T follicular helper cell (primary cell): ENCODE measurements at places on chromosomes 6 and 20.

DNA sequence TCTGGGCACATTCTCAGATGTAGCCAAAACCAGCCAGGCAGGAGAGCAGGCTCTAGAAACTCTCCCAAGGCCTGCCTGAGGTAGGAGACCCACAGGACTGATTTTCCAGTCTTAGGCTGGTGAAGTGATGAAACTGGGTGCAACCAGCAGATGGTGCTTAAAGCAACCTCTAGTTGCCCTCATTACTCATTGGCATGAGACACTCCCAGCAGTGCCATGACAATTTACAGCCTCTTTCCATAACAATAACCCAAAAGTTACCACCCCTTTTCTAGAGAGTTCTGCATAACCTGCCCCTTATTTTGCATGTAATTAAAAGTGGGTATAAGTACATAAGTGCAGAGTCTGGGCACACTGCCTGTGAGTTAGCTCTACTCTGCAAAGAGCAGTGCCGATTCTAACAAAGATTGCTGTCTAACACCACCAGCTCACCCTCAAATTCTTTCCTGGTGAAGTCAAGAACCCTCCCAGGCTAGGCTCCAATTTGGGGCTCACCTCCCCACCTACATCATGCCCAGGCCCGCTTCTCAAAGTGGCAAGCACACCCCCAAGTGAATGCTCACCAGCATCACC, 14.4 kb upstream of the GPR6 start:
- no peak for DNase-seq

DNA sequence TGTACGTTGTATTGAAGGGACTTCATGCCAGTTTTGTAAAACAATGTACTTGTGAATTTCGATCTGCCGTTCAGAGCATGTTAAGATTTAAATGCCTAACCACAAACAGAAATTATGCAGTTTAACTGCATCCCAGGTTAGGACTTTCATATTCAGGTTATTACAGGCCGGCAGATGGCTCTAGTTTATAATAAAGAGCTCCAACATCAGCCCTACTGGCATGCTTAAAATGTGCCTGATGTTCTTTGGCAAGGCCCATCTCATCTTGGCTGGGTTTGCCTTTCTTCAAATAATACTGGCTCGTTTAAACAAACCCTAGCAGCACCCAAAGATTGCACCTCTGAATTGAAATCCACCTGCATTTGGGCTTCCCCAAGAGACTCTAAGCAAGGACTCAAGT, 169.3 kb upstream of the RIN2 start:
- DNase-seq: no peak

- DNase-seq: no peak
Measured at GRCh38 chr6:52496631-52497030, 76.5 kb downstream of the EFHC1 start.

- DNase-seq: no peak
Measured at GRCh38 chr20:20251836-20252235, 116.1 kb upstream of the INSM1 start.

GRCh38 chr6:91281901-91282300, 695.0 kb upstream of the MAP3K7 start:
- no peak for DNase-seq

- no peak for DNase-seq
Measured at GRCh38 chr6:138586638-138587037, 87.3 kb upstream of the NHSL1 start.

DNA sequence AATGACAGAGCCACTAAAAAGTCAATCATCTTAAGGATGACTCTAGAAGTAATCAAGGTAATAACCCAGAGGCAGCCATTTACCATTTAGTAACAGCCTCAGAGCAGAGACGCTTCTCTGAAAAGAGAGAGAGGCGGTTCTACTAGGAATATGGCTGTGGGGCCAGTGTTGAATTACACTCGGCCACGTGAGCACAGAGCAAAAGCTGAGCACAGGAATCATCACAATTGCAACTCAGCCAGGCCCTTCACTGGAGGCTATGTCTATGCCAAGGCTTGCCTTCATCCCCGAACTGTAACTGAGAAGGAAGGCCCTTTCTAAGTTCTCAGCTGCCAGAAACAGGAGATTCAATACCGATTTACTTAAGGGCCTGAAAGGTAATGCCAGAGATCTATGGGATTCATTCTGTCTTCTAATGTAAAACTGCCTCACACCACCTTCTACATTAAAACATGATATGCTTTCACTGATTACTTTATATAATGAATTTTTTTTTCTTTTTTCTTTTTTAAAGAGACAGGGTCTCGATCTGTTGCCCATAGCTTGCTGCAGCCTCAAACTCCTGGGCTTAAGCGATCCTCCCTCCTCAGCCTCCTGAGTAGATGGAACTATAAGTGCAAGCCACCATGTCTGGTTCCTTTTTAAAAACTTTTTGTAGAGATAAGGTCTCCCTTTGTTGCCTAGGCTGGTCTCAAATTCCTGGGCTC, 67.6 kb downstream of the NUDT3 start:
- no peak for DNase-seq

GRCh38 chr6:48048451-48049146, 62.4 kb downstream of the PTCHD4 start:
- no peak for DNase-seq

- no peak for DNase-seq
Measured at GRCh38 chr20:40677343-40677924, 11.6 kb downstream of the MAFB start.

DNA sequence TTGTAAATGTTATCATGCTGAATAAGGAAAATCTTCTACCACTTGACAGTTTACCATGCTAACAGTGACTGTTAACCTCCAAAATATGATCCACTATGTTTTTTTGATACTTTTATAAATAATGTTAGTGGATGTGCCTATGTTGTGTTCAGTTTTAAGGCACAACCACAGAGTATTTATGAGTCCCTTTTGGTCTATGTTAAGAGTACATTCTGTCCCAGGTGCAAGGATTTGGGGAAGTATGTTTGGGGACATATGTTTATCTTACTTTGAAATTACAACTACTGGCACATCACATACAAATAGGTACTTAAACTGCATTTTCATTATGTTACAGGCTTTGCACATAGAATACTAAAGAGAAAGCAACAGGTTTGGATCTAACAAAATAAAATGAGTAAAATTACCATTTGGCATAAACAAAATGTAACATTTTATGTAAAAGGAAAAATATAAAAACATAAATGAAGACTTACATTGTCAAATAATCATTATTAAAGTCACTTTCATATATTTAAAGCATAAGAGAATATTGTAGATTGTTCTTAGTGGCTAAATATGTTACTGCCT, 71.2 kb downstream of the SESN1 start:
- DNase-seq: no peak

DNA sequence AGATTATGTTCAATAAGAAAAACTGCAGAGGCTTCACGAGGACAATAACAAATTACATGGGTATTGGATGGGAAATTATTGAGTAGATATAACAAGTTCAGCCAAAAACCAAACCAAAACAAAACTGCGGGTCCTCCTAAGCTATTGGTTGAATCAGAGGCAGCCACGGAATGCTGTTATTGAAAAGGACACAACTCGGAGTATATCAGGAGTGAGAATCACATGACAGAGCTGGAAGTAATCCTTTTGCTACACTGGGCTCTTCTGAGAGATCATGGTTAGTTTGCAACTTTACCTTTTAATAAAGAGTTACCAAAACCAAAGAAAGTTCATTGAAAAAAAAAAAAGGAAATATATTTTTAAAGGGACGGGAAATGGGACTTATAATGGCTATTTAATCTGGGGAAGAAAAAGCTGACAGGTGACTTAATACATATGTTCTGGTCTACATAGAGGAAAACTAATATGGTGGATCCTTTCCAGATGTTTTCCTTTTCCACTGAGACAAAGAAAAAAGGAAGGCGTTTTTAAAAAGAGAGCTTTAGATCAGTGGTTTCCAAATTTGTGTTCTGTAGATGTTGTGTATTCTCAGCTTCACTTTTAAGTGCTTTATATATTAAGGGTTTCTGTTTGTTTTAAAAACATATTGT, 6.9 kb upstream of the CITED2 start:
- no peak for DNase-seq

DNA sequence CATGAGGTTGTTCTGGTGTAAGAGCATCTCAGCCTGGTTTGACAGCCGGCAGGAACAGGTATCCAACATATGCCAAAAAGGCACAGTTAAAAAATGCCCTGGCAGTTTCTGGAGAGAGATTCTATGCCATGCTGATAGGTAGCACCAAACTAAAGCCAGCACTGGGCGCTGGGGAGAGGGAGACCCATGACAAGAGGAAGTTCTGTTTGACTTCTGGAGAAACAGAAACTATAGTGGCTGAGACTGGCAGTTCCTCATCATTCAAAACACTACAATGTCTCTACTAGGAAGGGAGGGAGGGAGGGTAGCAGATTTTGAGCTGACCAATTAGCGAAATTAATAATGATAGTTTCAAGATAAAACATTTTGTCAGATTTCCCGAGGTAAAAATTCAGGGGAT, 174.1 kb downstream of the ADAT2 start:
- DNase-seq: no peak

GRCh38 chr6:111741177-111741952, 131.9 kb downstream of the FYN start:
- DNase-seq: no peak

DNA sequence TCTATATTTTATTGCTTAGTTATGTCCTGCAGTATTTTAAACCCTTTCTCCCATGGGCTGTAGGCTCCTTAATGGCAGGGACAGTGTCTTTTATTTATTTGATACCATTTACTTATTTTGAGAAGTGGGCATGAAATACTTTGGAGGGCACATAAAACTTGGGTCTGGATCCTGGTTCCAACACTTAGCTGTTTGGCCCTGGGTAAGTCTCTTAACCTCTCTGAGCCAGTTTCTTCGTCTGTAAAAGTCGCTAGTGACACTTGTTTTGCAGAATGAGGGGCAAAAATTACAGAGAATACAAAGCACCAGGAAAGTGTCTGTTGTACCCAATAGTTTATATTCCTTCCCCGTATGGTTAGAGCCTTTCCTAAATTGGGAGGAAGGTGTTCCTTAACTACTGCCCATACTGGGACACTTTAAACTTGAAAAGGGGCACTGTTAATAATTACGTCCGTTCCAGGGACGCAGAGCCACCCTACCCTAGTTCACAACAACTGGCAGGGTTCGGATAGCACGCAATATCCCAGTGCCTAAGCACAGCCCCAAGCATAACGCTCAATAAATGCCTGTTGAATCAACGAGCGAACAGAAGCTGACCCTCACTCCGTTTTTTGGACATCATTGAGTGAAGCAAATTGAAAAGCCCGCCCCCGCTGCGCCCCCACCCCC, 6.0 kb upstream of the ARMC12 start:
- no peak for DNase-seq

DNA sequence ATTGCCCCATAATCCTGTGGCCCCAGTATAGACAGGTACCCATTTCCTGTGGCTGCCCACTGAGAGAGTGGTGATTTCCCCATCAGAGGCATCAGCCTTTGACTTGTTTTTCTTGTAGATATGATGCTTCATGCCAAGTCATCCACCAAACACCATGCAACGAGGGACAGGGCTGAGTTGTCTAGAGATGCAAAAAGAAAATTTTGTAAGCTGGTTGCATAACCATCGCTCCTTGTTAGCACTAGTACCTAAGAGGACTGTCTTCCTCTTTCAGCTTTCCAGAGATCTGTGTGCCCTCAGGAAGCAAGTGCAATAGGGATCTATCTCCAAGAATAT, 166.8 kb downstream of the BCAS1 start:
- no peak for DNase-seq

DNA sequence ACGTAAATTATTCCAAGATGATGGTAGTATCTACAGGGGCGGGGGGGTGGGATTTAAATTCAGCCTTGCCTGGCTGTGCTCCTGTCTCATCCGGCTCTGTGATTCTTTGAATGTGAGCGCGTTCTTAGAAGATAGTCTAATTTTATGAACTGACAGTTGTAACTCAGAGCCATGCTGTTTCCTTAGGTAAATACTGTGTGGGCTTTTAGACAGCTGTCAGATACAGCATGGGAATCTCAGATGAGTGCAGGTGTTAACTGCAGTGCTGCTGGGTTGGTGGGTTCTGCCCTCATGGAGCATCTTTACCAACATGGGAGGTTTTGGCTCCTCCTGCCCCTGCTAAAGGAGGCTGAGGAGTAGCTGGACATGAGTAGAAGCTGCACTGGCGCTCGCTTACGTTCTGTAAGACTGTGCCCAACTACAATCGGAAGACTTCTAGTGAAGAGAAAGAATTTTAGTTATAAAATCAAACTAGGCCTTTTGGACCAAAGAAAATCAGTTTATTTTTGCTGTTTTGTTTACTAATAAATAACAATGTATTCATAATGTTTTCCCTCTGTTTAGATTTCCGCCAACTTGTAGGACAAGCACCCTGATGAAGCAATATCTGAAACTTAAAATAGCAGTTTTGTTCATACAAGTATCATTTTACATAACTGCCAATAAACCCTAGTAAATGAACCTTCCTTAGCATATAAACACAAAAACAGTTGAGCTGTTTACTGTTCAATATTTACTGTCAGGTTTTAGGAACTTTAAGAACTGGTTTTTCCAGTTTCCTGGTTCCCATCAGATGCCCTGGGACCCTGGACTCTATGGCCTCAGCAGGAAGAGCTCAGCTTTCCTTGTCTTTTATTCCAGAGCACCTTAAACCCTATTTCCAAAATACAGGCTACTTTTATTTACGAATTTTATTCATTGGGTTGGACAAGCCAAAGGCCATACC, 66.1 kb downstream of the FAM120B start:
- no peak for DNase-seq

DNA sequence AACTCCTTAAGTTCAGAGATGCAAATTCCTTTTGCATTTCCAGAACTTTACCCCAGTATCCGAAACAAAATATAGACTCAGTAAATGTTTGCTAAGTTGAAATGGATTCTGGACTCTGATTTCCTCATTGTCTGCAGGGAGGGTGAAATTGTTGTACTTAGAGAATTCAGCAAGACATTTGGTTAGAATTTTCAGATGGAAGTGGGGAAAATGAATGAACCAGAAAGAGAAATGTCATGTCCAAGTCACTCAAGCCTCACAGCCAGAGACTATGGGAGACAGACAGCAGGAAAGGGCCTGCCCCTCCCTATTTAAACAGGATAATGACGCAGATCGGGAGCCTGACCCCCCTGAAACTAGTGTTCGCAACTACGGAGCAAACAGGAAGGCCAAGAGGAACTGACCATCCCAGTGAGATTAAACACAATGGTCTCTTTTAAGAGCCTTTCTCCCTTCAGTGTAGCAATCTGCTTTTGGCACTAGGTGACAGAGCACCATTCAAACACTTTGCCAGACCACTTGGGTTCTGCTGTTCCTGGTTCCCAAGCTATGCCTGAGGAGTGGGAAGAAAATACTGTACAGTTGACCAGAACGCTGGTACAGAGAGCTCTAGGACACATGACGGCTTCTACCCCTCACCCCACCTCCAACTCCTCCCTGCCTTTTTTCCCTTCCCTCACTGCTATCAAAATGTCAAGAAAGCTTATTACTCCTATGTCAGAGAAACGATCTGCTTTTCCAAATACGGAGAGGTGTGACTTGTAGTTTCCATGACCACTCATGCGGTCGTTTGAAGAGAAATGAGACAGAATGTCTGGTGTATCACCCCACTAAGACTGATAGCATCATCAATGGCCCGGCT, 13.7 kb downstream of the NEDD9 start:
- DNase-seq: no peak

- DNase-seq: no peak
Measured at GRCh38 chr20:49234831-49235230, 15.6 kb downstream of the DDX27 start.
